Iris pigment epithelial cell (primary cell): ENCODE measurements at places on chromosomes 12 and 14.

DNA sequence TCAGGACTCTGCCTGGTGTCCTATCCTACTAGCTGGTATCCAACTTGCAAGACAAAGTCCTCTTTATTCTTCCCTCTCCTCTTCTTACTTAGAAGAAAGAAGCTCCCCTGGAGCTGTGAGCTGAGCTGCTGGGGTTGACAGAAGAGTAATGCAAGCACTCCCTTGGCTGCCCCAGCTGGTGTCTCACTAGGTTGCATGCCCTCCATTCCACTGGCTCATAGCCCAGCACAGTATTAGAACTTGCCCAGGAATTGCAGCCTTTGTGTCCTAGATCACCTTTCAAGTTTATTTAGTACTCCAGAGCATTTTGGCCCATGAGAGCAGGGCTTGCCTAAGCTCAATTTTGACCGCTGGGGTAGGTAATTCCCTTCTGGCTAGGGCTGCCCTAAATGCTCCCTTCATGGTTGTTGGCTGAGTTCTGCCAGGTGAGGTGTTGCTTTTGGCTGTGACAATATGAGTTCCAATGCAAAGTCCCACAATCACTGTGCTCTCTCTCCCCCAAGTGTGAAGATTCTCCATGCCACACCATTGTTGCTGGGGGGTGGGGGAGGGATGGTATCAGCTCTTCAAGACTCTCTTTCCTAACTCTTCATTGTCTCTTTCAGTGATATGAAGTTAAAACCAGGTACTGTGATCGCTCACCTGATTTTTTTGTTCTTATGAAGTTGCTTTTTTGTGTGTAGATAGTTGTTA is 317.4 kb upstream of the DDHD1 start:
- DNase-seq: peak; percentile 56

- DNase-seq: peak; percentile 53
Observed at GRCh38 chr12:107992870-107993451, 136.1 kb upstream of the WSCD2 start.

GRCh38 chr14:58620011-58620410 is 17.8 kb upstream of the DACT1 start:
- no peak for DNase-seq

DNA sequence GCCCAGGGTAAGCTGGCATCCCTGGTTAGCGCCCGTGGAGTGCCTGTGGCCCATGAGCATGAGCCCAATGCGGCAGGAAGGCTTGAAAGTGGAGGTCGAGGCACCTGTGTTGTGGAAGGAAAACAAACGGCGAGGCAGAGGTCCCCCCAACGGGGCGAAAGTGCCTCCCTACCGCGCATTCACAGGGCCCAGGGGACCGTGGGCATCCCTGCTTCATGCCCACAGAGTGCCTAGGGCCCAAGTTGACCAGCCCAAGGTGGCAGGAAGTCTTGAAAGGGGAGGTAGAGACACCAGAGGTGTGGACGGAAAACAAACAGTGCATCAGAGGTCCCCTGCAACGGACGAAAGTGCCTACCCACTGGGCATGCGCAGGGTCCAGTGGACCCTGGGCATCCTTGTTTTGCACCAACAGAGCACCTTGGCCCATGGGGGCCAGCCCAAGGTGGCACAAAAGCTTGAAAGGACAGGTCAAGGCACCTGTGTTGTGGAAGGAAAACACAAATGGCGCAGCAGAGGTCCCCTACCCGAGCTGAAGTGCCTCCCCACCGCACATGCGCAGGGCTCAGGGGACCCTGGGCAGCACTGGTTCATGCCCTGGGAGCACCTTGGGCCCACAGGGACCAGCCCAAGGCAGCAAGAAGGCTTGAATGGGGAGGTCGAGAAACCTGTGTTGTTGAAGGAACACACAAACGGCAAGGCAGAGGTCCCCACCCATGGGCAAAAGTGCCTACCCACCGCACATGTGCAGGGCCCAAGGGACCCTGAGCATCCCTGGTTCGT is 377.5 kb downstream of the ALG10 start:
- DNase-seq: no peak

DNA sequence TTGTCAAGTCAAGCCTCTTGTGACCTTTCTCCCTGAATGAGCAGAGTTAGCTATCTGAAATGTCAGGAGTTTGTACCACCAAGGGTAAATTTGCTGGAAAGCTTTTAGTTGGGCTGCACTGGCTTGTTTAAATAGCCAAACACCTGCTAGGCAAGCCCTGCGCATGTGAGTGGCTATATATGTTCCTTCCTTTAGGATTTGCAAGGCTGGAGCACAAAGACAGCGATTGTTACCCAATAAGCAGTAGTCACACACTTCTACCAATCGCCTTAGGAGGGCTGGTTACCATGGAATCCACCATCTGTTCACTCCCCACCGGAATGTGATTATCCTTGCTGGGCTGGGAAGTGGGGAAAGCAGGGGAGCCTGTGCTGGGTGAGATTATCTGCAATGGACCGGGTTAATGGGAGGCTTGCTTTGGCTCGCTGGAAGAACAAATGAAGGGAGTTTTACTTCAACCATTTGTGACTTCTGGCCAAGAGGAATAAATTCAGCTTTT is 102.5 kb downstream of the FGD4 start:
- DNase-seq: peak; percentile 90

DNA sequence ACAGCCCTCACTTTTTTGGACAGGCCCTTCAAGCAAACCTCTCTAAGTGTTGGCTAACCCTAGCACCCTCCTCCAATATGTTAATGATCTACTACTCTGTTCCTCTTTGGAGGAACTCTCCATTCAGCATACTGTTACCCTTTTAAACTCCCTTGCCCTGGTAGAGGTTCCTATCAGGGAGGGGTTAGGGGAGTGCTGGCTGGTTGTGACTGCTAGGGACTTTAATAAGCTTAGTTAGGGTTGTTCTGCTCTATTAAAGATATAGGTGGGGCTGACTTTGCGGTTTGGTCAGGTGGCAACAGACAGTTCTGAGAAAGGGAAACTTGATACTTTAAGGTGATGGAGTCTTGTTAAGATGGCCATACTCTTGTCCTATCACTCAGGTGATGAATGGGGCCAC is 301.5 kb upstream of the FBXO33 start:
- no peak for DNase-seq

DNA sequence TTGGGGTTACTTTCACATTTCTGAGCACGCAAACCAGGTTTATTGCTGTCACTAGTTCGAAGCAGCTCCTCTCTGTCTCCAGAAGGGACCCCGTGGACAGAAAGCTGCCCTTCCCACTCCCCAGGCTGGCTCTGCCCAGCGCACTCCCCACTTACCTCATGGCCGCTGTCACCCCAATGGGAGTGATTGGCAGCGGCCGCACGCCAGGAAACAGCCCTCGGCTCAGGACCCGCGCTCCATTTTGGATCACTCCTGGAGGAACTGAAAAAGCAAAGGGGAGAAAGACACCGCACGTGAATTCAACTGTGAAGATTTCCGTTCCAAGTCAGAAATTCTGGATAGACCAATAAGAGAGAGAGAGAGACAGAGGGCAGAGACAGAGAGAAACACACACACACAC is 236.5 kb downstream of the FOXN3 start:
- DNase-seq: no peak

DNA sequence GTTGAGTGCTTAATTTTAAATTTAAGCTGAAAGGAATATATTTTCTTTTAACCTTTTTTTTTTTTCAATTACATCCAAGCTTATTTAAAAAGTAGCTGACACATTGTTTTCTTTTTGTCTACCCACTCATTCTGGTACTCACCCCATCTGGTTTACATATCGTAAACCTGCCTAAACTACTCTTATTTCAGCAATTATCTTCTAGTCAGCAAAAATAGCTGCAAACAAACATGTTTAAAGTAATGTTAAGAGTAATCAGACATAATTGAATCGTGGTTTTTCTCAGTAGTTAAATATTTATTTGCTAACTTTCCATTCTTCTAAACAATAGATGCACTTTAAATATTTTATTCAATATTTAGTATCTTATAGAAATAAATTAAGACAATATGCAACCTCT is 492.7 kb upstream of the MGAT4C start:
- DNase-seq: no peak

GRCh38 chr12:57455374-57456144 is 452 bp downstream of the INHBE start:
- DNase-seq: no peak

- no peak for DNase-seq
Observed at GRCh38 chr12:71430756-71431155, 8.8 kb upstream of the LGR5 start.

- DNase-seq: no peak
Observed at GRCh38 chr12:94180558-94181296, 32.4 kb downstream of the PLXNC1 start.

DNA sequence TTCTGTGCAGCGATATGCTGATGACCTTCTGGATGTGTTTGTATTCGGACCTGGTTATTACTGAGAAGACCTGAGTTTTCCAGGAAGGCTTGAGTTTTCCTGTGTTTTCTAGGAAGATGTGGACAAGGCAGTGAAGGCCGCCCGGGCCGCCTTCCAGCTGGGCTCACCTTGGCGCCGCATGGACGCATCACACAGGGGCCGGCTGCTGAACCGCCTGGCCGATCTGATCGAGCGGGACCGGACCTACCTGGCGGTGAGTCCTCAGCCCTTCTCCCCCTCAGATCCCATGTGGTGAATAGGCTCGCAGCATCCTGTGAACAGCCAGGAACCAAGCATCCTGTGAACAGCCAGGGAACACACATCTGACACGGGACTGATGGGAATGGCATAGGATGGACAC is 16.3 kb downstream of the ALDH2 start:
- DNase-seq: no peak

DNA sequence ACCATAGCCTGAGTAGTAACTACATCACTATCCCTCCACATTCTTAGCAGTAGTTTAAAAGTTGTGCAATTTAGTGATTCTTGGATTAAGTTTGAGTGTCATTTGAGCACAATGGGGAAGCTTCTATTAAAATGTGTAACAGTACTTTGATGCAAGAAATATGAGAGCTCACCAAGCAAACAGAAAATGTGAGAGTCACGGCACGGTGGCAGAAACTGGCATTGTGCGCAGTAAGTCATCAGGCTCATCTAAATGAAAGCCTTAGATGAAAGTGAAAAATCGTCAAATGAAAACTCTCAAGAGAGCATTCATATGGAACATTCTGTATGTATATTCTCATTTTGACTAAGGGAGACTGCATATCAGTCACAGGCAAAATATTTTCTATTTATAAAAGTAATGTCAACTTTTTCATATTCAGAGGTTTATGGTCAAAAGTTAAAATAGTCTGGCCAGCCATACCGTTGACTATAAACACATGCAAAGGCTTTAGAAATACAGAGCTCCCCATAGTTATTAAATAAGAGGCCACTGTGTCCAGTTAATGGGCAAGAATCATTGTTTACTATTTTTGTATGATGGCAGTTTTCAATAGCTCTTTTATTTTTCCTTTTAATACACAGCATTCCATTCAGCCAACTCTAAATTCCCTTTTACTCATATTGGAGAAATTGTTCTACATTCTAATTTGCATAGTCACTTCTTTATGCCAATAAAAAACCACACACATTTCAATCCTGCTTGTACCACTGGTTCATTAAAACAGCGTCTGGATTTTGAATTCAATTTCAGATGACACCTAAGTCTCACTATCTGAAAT is 167.9 kb downstream of the PRKD1 start:
- peak; percentile 50 for DNase-seq

DNA sequence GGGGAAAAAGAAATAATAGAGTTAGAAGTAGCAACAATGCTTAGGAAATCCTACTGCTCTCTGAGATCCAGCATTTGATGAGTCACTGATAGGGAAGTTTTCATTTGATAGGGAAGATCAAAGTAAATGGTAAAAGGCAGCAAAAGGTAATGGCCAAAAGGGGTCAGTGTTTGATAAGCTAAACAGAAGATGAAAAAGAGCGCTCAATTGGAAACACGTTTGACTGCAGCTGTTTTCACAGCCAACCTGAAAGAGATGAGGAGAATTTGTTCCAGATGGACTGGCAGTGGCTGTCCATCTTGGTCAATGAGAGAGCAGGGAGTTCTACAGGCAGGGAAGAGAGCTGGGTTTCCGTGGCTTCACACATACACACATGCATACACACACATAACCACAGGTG is 264.2 kb downstream of the TMEM132C start:
- no peak for DNase-seq

DNA sequence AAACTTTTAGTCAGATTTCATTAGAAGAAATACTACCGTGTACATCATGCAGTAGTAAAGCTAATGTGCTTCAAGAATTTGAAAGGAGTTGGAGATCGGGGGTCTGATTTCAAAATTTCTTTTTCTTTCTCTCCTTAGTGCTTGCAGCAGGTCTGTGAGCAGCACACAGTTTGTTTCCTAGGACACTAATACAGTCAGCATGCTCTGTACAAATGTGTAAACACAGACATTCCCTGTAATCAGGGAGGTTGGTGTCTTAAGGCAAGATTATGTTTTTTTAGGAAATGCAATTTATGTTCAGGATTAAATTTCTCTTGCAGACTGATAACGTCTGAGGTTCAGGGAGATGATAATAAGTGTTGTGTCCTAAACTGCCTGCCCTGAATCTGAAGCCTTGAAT is 142.7 kb downstream of the ALX1 start:
- DNase-seq: no peak

DNA sequence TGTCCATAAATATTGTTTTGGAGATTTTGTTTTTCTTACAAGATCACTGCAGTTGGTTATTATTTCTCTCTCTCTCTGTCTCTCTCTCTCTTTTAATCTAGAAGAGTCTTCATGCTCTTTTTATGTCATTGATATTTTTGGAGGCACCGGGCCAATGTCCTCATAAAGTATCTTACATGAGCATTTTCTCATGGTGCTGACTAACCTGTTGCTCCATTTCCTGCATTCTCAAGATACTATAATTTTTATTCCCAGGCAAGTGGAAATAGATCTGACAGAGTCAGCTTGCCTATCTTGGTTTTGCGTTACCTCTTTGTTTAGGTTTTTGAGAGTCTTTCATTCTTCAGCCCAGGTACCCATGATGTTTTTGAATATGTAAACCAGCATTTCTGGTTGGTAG is 938.8 kb upstream of the FBXO33 start:
- no peak for DNase-seq

DNA sequence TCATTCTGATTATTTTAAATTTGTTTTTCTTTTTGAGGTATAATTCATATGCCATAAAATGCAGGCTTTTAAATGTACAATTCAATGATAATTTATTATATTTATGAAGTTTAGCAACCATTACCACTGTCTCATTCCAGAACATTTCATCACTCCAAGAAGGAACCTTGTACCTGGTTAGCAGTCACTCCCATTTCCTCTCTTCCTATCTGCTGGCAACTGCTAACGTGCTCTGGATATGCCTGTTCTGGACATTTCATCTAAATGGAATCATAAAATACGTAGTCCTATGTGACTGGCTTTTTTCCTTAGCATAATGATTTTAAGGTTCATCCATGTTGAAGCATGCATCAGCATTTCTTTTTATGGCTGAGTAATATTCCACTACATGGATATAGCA is 15.5 kb downstream of the CPSF6 start:
- DNase-seq: no peak

DNA sequence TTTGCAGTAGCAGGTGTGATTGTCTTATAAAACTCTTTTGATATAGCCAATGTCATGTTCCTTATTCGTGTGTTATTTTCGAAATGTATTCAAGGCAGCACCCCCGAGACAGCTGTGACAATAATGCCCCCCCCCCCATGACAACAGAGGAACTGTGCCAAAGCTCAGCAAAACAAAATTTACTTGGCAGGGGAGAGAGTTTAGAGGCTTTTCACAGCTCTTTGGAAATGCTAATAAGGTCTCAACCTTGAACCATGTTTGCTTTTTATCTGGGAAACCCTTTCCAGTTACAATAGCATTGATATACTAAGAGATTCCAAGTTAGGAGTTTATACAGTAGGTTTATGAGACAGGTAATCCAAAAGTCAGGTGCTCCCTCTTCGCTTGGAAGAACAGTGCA is 56.4 kb upstream of the USP44 start:
- no peak for DNase-seq
